ENCODE measurements at places on chromosomes 6 and 20.

DNA sequence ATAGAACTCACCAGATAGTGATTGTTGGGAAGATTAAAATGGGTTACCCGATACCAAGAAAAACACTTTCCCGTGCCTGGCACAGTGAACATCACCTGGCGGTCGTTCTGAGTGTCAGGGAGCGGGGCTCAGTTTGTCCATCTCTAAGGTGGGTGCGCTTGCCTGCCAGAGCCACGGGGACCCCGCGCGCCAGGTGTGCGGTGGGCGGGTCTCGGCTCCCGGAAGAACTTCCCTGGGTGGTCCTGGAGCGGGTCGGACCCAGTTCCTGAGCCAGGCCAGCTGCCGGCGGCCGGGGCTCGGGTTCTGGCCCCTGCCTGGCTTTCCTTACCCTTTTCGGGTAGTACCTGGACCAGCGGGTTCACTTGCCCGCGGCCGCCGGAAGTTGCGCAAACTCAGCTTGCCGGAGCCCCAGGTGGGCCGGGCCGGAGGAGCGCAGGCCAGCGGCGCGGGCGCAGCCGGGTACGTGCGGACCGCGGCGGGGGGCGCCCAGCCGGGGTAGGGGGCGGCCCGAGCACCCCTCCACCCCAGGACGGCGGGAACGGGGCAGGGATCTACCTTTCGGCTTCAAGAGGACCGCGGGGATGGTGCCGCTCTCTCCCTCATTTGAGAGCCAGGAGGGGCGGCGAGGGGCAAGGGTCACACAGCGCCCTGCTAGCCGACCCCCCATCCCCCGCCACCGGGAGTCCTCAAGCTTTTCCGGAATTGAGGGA is 7.5 kb downstream of the FAM110A start:
- no peak for DNase-seq

GRCh38 chr20:50277064-50277415 is 86.4 kb downstream of the CEBPB start:
- no peak for DNase-seq

GRCh38 chr6:9025796-9026394 is 590.5 kb upstream of the SLC35B3 start:
- DNase-seq = no peak

DNA sequence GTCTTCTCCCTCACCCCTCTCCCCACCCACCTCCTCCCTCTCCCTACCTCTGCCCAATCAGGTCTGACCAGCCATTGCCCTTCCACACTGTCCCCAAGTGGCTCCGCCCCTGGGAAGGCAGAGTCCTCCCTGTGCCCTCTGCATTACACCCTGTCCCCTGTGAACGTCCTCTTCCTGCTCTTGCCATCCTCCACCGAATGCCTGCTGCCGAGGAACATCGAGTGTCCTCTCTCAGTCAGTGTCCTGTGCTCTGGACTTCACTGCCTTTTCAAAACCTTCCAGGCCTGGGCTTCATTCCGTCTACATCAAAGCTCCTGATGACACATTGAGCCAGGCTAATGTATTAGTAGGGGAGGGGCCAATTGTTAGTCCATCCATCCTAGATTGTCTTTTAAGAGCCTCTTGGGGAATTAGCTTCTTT is 3.3 kb upstream of the PACSIN1 start:
- DNase-seq = no peak

DNA sequence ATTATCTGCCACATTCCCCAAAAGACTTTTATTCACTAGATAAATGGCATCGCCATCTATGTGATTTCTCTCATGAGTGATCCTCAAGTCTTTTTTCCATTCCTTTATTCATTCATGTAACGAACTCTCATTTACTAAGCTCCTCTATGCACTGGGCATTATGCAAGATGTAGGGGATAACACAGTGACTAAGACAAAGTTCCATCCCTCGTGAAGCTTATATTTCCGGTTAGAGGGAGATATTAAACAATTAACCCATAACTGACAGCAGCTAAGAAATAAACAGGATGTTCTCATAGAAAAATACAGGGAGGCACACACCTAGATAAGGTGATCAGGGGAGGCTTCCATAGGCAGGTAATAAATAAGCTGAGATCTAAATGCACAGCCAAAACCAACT is 17.2 kb upstream of the PREX1 start:
- DNase-seq = no peak

- no peak for DNase-seq
These were observed 143.3 kb downstream of the SCP2D1 start for GRCh38 chr20:18956890-18957289.

DNA sequence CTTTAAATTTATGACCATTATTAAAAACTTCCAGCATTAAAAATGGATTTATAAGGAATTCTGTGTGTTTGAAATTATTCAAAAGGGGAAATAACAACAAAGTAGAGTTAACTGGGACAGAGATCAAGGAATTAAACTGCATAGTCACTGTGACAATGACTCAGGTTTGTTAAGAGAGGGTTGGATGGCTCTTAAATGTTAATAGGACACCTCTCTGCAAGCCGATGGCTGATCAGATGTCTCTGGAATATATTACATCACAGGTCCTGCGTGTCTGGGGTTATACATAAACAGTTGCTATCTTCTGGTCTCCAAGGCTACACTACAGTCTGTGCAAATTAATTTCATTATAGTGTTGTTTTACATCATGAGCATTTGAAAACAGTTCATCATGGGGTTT is 574.3 kb downstream of the COL12A1 start:
- no peak for DNase-seq

DNA sequence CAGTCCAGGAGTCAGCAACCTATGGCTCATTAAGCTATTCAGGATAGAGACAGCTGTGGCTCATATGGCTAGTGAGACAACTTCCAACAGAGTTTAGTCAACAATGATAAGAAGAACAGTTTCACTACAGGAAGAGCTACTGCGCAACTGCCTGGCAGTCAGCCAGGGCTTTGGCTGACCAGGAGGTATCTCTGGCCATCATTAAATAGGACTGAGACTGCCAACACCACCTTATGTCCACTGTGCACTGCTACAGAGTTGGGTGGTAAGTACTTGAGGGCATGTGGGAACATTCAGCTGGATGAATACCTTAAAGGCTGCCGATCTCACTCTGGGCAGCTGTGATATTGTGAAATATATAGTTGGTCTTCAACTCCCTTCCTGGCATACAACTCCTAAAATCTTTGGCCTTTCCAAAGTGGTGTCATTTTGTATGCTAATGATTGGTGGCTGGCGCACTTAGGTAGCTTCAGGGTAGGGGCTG is 52.2 kb upstream of the FAM83C start:
- no peak for DNase-seq

- no peak for DNase-seq
These were observed 40.3 kb upstream of the PDE7B start for GRCh38 chr6:135811170-135811569.
